AML-193 (cell line): ENCODE measurements at places on chromosomes 11 and 22.

DNA sequence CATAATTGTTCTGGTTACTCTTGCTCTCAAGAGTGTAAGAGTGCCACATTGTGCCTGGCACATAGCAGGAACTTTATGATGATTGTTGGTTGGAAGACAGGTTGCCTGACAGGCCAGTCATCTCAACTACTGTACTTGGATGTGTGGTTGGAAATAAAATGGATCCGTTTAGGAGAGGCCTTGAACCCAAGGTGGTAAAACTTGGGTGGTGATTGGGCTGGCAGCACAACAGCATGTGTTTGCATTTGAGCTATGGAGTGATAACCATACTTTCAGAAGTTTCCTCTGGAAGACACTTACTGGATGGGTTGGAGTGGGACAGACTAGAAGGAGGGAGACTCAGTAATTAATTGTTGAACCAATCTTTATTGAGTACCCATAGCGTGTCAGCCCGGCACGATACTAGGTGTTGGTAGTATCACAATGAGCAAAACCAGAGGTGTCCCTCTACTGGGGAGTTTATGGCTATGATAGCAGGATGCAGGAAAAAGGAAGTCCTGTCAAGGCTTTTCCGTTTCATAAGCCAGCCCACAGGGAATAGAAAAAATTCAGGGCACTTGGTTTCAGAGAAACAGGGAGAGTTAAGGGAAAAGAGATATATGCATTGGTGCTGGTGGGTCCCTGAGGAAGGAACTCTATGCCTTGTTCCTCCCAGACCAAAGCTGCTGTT, 3.1 kb upstream of the TMEM109 start:
- DNase-seq: no peak

DNA sequence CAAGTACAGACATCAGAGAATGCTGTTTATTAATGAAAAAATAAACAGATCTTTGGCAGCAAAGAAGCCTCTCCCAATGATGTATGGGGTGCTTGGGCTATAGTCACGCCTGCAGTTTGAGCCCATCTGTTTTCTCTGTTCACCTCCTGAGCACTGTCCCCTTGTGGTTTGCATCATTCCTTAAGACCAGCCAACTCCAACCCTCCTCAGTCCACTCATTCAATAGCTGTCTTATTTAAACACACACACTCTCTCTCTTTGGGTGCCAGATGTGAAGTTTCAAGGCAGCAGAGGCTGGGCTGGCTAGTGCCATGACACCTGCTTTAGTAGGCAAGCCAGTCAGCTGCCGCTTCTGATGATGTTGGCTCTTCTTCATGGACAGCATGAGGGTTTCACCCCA, 58.1 kb downstream of the POLD3 start:
- DNase-seq: no peak

GRCh38 chr11:118219732-118220131, 5.1 kb downstream of the JAML start:
- DNase-seq: no peak

- DNase-seq: peak; percentile 43
Observed at GRCh38 chr11:62905927-62906531, 15.1 kb downstream of the CHRM1 start.

DNA sequence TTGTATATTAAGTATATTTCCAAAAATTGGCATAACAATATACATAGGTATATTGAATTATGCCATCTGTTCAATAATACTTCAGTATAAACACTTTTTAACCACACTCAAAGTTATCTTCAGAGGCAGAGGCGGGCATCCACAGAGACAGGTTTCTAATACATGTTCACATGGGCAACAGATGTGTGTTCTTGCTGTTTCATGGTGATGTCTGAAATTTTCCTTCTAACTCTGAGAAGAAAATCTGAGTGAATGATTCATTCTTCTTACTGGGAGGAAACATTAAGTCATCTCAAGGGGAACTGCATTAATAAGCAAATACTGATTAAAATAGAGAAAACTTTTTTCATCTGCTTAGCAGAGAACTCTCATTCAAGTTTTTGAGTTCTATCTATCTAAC, 1074.5 kb downstream of the LRRC4C start:
- no peak for DNase-seq

- no peak for DNase-seq
Observed at GRCh38 chr11:16009021-16009420, 347.3 kb downstream of the SOX6 start.

DNA sequence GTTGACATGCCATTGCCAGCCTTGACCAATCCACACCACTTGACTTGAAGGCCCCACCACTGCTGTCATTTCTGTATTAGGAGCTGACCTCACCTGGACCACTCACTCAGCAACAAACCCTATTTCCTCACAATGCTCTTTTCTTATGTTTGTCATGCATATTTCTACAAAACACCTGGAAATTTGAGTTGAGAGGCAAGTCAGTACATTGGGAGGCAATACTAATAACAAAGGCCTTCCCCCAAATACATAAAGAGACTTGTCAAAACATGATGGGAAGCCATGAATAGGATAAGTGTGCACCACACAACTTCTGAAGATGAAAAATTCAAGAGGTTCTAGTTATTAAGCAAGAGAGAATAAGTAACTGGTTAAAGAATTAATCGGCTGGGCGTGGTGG, 77.9 kb upstream of the POU2AF2 start:
- DNase-seq: no peak

GRCh38 chr11:87456499-87456898, 418.8 kb downstream of the TMEM135 start:
- DNase-seq: no peak

- DNase-seq: no peak
Observed at GRCh38 chr11:35413598-35413997, 5.8 kb downstream of the SLC1A2 start.

- DNase-seq: no peak
Observed at GRCh38 chr11:9732453-9732852, 68.6 kb downstream of the SWAP70 start.

DNA sequence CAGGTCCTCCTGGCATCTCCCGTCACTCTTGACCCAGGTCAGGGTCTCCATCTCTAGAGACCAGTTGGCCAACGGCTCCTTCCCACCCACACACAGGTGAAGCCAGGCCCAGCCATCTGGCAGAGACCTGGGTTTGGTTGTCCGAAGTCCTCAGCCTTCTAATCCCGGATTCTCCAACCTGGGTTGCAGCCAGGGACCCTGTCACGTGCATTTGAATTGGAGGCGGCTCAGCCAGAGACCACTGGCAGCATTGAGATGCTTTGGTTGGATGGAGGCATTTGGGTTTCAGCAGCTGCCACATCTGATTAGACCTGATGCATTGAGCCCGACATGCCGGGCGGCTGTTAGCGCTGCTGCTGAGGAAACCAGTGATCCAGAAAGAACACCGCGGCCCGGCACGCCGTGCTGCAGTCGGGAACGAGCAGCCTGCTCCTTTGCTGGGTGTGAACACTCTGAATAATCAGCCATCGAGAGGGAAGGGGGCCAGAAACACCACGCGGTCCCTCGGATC, 163.2 kb downstream of the BRD1 start:
- DNase-seq: no peak

- no peak for DNase-seq
Observed at GRCh38 chr22:44786136-44786535, 33.8 kb downstream of the ARHGAP8 start.

GRCh38 chr11:502288-503178, 4.5 kb downstream of the RNH1 start:
- no peak for DNase-seq

DNA sequence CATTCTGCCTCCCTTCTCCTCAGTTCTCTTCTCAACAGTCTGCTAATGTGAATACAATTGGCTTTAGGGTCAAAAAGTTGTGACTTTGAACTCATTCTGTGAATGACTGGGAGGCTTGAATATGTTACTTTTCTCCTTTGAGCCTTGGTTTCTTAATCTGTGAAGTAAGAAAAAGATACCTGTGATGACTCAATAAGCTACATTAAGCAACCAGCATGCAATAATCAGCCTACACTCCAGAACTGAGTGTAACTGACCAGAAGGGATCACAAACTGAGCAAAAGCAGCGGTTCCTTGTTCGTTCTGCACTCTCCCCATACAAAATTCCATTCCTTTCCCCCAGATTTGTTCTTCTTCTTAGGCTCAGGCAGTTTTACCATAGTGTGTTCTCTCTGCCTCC, 23.4 kb downstream of the ZNF202 start:
- DNase-seq: no peak

GRCh38 chr11:69799582-69799981, 19.6 kb downstream of the FGF3 start:
- no peak for DNase-seq

DNA sequence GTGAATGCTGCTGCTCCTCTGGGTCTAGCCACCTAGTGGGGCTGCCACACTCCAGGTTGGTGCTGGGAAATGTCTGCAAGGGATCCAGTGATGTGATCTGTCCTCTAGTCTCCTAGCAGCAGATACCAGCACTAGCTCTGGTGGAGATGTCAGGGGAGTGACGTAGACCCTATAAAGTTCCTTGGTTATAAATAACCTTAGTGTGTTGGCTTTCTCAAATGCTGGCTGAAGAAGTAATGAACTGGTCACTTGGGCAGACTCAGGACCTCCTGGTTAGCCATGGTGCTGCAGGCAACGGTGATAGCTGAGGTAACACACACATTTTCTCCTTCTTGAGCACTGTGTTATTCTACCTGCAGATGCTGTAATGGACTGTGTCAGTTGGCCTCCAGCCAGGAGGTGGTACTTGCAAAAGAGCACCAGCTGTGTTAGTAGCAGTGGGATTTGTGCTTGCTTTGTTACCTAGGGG, 35.5 kb downstream of the BBOX1 start:
- DNase-seq: no peak

- DNase-seq: no peak
Observed at GRCh38 chr22:39690881-39691605, 120.5 kb downstream of the CACNA1I start.

GRCh38 chr11:102046841-102047240, 396 bp upstream of the CFAP300 start:
- DNase-seq: no peak

- no peak for DNase-seq
Observed at GRCh38 chr11:32008880-32009551, 81.9 kb upstream of the RCN1 start.

DNA sequence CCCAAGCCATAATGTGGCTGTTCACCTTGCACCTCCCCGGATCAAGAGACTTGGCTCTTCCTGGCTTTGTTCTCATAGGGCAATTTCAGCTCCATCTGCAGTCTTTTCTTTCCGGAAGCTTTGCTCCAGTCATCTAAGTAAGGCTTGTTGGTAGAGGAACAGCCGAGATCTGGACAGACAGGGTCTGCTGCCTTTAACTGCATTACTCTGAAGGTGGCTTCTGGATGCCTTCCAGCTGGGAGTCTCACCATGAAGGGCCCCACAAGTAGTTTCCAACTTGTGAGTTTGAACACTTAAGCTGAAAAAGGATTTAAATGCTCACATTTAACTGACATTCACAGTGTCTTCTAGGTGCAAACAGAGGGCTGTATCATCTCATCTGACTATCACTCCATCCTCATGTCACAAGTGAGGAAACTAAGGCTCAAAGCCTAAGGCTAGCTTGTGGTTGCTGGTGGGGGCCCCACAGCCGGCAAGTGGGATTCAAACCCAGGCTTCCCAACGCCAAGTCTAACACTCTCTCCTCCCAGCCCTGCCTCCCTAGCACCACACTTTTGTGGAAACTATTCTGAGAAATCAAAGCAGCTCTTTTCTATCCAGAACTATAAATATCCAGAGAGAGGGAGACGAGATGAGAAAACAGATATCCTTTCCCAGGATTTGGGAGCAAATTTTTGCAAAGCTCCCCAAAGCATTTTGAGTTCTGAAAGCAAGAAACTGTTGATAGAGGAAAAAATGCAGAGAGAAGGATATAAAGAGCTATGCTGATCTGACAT, 58.4 kb downstream of the GALNT18 start:
- DNase-seq: no peak

DNA sequence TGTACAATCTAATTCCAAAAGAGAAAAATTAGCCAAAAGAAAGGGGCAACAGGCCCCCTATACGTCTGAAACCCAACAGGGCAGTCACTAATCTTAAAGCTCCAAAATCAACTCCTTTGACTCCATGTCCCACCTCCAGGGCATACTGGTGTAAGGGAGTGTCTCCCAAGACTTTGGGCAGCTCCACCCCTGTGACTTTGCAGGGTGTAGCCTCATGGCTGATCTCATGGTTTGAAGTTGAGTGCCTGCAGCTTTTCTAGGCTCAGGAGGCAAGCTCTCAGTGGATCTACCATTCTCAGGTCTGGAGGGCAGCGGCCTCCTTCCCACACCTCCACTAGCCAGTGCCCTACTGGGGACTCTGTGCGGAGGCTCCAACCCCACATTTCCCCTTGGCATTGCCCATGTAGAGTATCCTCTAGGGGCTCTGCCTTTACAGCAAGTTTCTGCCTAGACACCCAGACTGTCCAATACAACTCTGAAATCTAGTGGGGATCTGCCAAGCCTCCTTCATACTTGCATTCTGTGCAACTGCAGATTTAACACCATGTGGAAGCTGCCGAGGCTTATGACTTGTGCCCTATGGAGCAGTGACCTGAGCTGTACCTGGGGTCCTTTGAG, 94.5 kb downstream of the TRIM29 start:
- DNase-seq: no peak

DNA sequence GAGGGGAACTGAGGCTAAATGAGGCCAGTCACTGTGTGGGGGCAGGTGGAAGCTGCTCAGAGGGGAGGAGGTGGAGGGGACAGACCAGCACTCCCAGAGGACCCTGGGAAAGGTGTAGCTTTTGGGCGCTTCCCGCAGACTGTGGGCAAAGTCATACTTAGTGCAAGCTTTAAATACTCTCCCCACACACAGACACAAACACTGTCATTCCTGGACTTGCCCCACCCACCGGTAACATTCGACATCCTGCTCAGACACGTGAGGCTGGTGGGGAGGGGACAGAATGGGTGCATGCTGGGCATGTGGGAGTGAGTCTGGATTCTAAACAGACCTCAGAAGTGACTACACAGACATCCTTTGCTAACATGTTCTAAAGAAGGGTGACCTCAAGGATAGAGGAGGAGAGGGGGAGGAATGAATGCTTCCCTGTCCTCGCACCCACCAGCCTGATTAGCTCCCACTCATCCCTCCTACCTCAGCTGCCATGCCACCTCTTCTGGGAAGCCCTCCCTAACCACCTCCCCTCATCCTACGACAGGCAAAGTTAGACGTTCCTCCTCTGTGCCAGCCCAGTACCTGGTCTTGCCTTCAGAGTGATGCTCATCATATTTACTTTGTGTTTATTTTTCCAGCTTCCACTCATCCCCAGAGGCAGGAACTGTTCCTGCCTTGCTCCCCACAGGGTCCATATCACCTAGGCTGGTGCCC, 22.2 kb downstream of the TSKU start:
- no peak for DNase-seq

GRCh38 chr22:20967697-20968211, 699 bp downstream of the AIFM3 start:
- DNase-seq: no peak

DNA sequence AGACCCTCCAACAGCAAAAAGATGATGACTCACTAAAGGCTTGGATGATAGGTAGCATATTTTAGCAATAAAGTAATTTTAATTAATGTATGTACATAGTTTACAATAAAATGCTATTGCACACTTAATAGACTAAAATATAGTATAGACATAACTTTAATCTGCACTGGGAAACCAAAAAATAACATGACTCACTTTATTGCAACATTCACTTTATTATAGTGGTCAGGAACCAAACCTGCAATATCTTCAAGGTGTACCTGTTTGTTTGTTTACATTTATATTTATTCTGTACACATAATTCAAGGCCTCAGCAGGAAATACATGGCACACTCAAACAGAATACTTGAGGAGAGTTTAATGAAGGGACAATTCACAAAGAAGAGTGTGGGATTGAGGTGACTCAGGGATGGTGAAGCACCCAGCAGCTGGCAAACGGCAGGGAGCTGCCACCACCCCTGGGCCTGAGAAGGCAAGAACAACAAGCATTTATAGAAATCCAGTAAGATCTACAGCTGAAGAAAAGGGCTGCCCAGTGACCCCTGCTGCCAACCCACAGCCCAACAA, 51.5 kb upstream of the POU2AF2 start:
- DNase-seq: no peak
